Large intestine (tissue), 12 donors: ENCODE measurements at places on chromosomes 13 and 19.

GRCh38 chr19:6276447-6276846 is 3.3 kb downstream of the MLLT1 start:
- H3K27me3 ChIP-seq, result no peaks in the 10 kb centered on the region
- no peak overlapping the region for H3K4me3 ChIP-seq
- H3K4me1 ChIP-seq, result peaks cover 54% of the 10 kb centered on the region
- no peak for DNase-seq

DNA sequence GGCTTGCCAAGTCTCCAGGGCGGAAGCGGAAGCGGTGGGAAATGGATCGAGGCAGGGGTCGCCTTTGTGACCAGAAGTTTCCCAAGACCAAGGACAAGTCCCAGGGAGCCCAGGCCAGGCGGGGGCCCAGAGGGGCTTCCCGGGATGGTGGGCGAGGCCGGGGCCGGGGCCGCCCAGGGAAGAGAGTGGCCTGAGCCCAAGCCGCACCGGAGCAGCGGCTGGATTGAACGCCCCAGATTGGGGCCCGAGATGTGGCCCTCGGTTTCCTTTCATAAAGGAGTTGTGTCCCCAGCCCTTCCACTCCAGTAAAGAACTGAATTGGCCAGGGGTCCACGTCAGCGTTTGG is 548 bp upstream of the P2RY11 start:
- no peak overlapping the region for H3K27ac ChIP-seq
- H3K36me3 ChIP-seq, result peaks cover 62% of the 10 kb centered on the region
- no peak overlapping the region for H3K4me3 ChIP-seq
- no peaks in the 10 kb centered on the region for H3K27me3 ChIP-seq
- peaks cover 20% of the 10 kb centered on the region for H3K4me1 ChIP-seq

GRCh38 chr13:83765796-83766195 is 116.5 kb downstream of the SLITRK1 start:
- no peak for DNase-seq
- H3K4me3 ChIP-seq, result no peak overlapping the region
- no peaks in the 10 kb centered on the region for H3K27me3 ChIP-seq

GRCh38 chr19:2663920-2664571 is 38.4 kb downstream of the GNG7 start:
- H3K4me1 ChIP-seq, result no peaks in the 10 kb centered on the region
- no peak for DNase-seq
- no peaks in the 10 kb centered on the region for H3K36me3 ChIP-seq
- no peak overlapping the region for H3K4me3 ChIP-seq

GRCh38 chr13:96075953-96076543 is 13.9 kb upstream of the HS6ST3 start:
- no peak overlapping the region for H3K4me3 ChIP-seq
- DNase-seq, result no peak
- H3K36me3 ChIP-seq, result no peaks in the 10 kb centered on the region
- H3K27me3 ChIP-seq, result no peaks in the 10 kb centered on the region
- no peaks in the 10 kb centered on the region for H3K4me1 ChIP-seq

DNA sequence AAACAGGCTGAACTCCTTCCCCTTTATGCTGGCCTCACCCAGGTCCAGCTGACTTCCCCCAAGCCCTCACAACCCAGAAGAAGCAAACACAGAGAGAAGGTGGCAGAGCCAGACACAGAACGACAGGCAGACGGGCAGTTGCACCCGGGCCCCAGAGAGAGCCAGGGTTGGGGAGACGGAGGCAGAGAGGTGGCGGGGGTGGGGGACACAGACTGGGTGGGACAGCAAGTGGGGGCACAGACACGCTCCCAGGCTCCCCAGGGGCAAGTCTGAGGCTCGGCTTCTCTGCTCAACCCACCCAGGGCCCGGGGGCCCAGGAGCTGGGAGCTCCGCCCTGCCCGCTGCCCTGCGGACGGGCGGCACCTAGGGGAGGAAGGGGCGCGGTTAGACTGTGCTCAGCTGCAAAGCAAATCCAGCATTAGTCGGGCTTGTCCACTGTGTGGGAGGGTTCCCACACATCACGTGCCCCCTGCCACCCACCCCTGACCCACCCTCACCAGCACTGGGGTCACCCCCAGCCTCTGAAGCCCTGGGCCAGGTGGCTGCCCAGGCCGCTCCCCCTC is 31.3 kb upstream of the ASF1B start:
- H3K4me1 ChIP-seq, result peaks cover 4% of the 10 kb centered on the region
- no peaks in the 10 kb centered on the region for H3K27me3 ChIP-seq

- H3K4me1 ChIP-seq, result no peaks in the 10 kb centered on the region
- no peak overlapping the region for H3K27ac ChIP-seq
- H3K36me3 ChIP-seq, result peaks cover 46% of the 10 kb centered on the region
- DNase-seq, result no peak
- H3K4me3 ChIP-seq, result no peak overlapping the region
Measured at GRCh38 chr13:77176350-77176749, 149.4 kb upstream of the FBXL3 start.

DNA sequence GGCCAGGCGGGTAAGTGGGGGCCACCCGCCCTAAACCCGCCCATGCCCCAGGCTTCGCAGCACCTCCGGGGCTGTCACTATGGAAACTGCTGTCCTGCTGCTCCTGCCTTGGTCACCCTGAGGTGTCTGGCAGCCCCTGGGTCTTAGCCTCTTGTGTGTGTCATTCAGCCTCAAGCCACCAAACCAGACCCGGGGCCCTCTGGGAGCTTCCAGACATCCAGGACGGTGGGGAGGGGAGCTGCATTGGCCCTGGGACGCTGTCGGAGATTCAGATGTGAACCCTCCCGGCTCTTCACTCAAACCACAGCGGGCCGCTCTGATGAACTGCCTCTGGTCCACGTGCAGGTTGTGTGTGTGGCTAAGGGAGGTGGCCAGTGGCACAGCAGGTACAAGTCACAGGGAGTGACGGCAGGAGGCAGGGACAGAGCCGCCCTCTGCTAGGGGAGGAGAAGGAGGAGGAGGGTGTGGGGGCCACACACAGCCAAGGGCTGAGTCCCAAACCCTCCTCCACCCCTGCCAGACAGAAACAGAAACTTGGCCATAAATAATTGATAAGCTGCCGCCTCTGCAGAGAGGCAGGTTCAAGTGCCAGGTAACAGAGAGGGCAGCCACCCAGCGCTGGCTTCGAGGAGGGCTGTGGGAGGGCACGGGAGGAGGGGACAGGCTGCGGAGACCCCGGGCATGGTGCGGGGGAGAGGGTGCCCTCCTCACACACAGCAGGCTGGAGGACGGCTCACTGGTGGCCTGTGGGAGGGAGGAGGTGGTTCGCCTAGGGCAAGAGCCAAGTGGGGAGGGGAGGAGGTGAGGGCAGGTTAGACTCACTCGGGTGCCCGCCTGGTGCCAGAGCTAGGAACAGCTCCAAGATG is 8.0 kb downstream of the NANOS3 start:
- no peaks in the 10 kb centered on the region for H3K36me3 ChIP-seq
- no peak overlapping the region for H3K4me3 ChIP-seq
- peaks cover 11% of the 10 kb centered on the region for H3K4me1 ChIP-seq
- H3K27ac ChIP-seq, result no peak overlapping the region

- no peaks in the 10 kb centered on the region for H3K4me1 ChIP-seq
- no peaks in the 10 kb centered on the region for H3K27me3 ChIP-seq
- no peaks in the 10 kb centered on the region for H3K36me3 ChIP-seq
- DNase-seq, result no peak
Measured at GRCh38 chr13:109312399-109312798, 474.0 kb downstream of the IRS2 start.

GRCh38 chr19:27652281-27652680 is 1560.7 kb downstream of the UQCRFS1 start:
- no peaks in the 10 kb centered on the region for H3K4me1 ChIP-seq
- no peak for DNase-seq
- no peak overlapping the region for H3K27ac ChIP-seq
- no peaks in the 10 kb centered on the region for H3K27me3 ChIP-seq
- H3K36me3 ChIP-seq, result no peaks in the 10 kb centered on the region

- no peak overlapping the region for H3K4me3 ChIP-seq
- H3K4me1 ChIP-seq, result no peaks in the 10 kb centered on the region
- no peak for DNase-seq
- H3K36me3 ChIP-seq, result no peaks in the 10 kb centered on the region
Measured at GRCh38 chr19:54551293-54551692, 22.3 kb upstream of the LILRA2 start.

DNA sequence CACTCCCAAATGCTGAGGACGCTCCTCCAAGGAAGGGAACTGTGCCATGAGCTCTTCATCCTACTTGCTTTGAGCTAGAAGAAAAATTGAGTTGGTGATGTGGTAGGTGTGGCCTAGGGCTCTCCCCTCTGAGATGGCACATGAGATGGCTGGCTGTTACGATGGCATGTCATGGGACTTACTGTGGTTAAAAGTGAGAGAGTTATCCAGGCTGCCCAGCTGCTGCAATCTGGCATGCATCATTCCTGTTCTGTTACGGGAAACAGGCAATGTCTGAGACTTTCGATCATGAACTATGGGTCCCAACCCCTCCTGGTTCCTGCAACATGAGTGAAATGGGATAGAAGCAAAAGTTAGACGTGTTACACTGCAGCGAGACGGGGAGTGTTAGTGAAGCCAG is 93.3 kb upstream of the SLC15A1 start:
- no peak overlapping the region for H3K27ac ChIP-seq
- no peaks in the 10 kb centered on the region for H3K4me1 ChIP-seq
- H3K27me3 ChIP-seq, result no peaks in the 10 kb centered on the region

- peaks cover 9% of the 10 kb centered on the region for H3K4me1 ChIP-seq
- H3K36me3 ChIP-seq, result no peaks in the 10 kb centered on the region
- no peak overlapping the region for H3K27ac ChIP-seq
- H3K4me3 ChIP-seq, result no peak overlapping the region
- no peak for DNase-seq
- peaks cover 39% of the 10 kb centered on the region for H3K27me3 ChIP-seq
Measured at GRCh38 chr19:35514282-35514809, 897 bp upstream of the DMKN start.

GRCh38 chr13:77749344-77749880 is 51.9 kb downstream of the SLAIN1 start:
- H3K4me3 ChIP-seq, result no peak overlapping the region
- H3K27ac ChIP-seq, result no peak overlapping the region
- H3K36me3 ChIP-seq, result peaks cover 2% of the 10 kb centered on the region
- H3K4me1 ChIP-seq, result no peaks in the 10 kb centered on the region
- no peak for DNase-seq

DNA sequence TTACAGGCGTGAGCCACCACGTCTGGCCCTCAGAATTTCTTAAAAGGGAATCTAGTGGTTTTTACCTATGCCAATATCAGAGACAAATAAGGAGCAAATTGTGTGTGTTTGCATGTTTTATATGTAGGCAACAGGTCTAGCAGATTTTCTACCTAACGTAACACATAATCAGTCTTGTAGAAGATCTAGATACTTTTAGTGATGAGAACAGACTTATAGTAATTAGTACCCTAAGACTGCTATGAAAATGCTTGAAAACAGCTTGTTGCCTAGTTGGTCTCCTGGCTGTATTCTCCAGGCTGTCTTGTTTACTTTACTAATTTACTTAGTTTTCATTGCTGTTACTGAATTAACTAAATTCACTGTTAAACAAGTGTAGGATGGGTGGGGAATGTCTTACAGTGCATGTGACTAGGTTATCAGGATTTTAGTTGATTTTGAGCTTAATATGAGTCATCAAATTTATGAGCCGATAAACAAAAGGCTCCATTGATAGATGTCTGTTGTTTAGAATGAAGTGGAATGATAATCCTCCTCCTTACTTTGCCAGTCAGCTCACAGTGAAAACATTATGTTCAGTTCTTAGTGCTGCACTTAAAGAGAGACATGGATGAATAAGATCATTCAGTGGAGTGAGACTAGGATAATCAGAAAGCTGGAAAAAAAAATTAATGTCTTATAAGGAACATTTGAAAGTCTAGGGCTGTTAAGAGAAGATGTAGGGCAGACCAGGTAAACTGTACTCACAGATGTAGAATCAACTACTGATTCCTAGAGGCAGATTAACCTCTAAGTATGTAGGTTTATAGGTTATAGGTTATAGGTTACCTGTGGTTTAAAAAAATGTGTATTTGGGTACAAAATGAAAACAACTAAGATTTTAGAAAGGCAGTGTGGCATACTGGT is 22.4 kb downstream of the GTF2F2 start:
- no peak overlapping the region for H3K4me3 ChIP-seq
- no peak for DNase-seq
- H3K36me3 ChIP-seq, result peaks cover 16% of the 10 kb centered on the region
- no peaks in the 10 kb centered on the region for H3K4me1 ChIP-seq
- H3K27me3 ChIP-seq, result no peaks in the 10 kb centered on the region
- H3K27ac ChIP-seq, result no peak overlapping the region

- H3K27ac ChIP-seq, result no peak overlapping the region
- H3K4me3 ChIP-seq, result no peak overlapping the region
- no peaks in the 10 kb centered on the region for H3K27me3 ChIP-seq
- peaks cover 24% of the 10 kb centered on the region for H3K4me1 ChIP-seq
- H3K36me3 ChIP-seq, result peaks cover 2% of the 10 kb centered on the region
Measured at GRCh38 chr13:75785130-75785529, 149.0 kb downstream of the LMO7 start.

DNA sequence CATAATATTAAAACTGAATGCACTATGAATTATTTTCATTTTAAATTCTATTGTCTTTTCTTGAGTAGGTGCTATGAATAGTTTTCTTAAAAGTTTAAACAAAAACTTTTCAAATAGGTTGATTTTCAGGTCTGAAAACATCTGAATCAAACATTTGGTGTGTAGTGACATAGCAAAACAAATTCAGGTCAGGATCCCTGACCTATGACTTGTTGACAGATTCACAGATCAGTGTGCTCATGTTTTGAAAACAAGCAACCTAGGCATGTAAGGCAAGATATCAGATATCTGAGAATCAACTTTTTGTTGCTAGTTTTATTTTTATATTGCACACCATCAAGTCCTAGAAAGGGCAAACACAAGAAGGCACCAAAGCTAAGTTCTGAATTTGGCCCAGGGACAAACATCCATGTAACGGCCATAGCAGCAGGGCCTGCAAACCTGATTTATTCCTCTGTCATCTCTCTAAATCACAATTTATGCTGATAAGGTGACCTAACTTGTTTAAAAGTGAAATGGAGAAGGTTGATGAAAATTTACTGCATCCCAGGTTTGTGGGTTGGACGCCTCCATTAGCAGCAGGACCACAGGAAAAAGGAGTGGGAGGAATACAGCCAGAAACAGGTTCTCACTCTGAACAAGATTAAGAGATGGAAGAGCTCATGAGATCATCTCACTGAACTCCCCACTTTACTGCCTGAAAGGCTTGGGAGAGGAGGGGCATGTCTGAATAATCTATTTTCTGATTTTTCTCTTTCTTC is 337.7 kb downstream of the KCNRG start:
- H3K36me3 ChIP-seq, result no peaks in the 10 kb centered on the region
- H3K4me3 ChIP-seq, result no peak overlapping the region
- no peaks in the 10 kb centered on the region for H3K4me1 ChIP-seq
- no peak overlapping the region for H3K27ac ChIP-seq
- H3K27me3 ChIP-seq, result no peaks in the 10 kb centered on the region
